ENCODE measurements at places on chromosomes 1 and 21.

GRCh38 chr1:159933347-159933746 lies 8.0 kb upstream of the TAGLN2 start:
- H3K27me3 ChIP-seq: peaks cover 9% of the 10 kb centered on the region
- H3K27ac ChIP-seq: no peak overlapping the region
- H3K4me3 ChIP-seq: no peak overlapping the region
- H3K36me3 ChIP-seq: no peaks in the 10 kb centered on the region

- H3K4me3 ChIP-seq: no peak overlapping the region
- H3K4me1 ChIP-seq: peaks cover 73% of the 10 kb centered on the region
- no peaks in the 10 kb centered on the region for H3K27me3 ChIP-seq
- no peak for DNase-seq
- H3K36me3 ChIP-seq: peaks cover 4% of the 10 kb centered on the region
Measured at GRCh38 chr1:109792056-109792831, 28.5 kb upstream of the EPS8L3 start.

DNA sequence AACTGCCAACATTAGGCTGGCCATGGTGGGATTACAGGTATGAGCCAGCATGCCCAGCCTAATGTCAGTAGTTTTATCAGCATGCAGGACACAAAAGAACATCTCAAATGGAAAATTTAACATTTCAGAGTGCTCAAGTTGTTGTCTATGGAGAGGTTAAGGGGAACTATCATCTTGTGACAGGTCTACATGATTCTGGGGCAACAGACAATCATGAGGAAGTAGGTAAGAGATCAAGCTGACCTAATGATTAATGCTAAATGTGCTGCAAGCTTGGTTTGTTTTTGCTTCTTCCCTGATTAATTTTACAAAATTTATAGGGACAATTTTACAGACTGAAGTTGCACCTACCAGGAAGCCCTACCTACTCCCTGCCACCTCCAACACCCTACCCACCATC lies 36.6 kb downstream of the FMO4 start:
- H3K27ac ChIP-seq: no peak overlapping the region
- H3K27me3 ChIP-seq: no peaks in the 10 kb centered on the region
- no peaks in the 10 kb centered on the region for H3K4me1 ChIP-seq
- H3K36me3 ChIP-seq: no peaks in the 10 kb centered on the region
- no peak overlapping the region for H3K4me3 ChIP-seq

DNA sequence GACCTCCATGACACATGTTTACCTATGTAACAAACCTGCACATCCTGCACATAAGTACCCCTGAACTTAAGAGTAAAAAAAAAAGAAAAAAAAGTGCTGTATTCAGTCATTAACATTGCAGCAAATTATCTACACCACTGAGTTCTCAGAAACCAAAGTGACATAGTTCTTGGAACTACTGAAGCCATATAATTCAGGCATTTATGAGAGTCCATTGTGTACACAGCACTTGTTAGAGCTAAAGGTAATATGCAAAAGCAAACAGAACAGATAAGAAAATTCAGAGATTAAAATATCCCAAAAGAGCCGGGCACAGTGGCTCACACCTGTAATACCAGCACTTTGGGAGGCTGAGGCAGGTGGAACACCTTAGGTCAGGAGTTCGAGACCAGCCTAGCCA lies 38.0 kb downstream of the F5 start:
- H3K27me3 ChIP-seq: no peaks in the 10 kb centered on the region
- H3K4me3 ChIP-seq: no peak overlapping the region
- H3K36me3 ChIP-seq: peaks cover 58% of the 10 kb centered on the region

DNA sequence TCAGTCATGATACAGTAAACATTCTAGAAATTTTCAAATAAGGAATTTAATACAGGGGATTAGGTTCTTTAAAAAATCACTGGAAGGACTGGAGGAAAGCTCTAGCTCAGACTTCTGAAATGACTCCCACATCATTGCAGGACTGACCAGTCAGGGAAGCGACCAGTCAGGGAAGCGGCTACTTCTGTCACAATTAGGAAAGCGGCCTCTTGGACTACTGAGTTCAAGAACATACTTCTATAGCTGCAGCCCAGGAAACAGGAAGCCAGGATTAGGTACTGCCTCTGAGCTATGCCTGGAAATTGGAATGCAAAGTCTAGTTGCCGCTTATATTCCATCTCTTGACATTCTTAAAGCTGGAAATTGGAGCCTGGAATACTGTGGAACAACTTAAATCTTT lies 45.5 kb downstream of the USP25 start:
- peaks cover 16% of the 10 kb centered on the region for H3K4me1 ChIP-seq
- no peak overlapping the region for H3K27ac ChIP-seq
- DNase-seq: no peak
- no peak overlapping the region for H3K4me3 ChIP-seq
